Activated CD4-positive, alpha-beta T cell treated with anti-CD3 and anti-CD28 coated beads for 36 hours (primary cell): ENCODE measurements at places on chromosomes 13 and 19.

DNA sequence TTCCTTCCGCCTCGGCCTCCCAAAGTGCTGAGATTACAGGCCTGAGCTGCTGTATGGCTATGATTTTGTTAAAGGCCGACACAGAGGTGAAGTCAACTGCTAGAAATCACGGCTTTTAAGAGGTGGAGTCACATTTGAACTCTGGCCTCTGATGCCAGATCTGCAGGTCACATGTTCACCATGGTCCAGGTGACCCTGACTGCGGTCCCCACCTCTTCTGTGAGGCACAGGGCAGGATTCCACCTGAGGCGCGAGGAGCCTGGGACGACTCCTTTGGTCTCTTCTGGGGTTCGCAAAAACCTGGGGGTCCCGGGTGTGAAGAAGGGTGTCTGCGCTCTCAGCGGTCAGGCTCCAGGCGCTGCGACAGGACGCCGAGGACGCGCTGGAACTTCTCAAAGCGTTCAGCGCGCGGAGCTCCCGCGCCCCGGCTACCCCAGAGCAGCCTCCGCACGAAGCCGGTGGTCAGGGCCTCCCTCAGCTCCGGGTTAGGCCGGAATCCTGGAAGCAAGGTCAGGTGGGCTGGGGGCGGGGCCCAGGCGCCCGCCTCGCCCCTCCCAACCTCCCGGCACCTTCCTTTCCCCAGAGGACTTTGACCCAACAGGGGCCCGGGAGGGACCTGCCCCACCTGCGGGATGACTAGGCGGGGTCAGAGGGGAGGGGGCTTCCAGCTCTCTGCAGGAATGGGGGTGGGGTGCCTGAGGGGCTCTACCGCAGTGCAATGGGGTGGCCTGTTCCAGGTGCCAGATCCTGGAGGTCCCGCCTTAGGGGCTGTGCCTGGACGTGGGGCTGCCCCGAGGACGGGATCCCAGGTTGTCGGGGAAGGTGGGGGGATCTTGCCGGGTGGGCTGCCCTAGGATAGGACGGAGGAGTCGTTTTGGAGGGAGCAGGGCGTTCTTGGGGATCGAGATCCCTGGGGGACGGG is 13.0 kb downstream of the TRIP10 start:
- DNase-seq, result no peak

GRCh38 chr13:26946684-26947343 is 186.2 kb upstream of the GPR12 start:
- DNase-seq, result no peak

DNA sequence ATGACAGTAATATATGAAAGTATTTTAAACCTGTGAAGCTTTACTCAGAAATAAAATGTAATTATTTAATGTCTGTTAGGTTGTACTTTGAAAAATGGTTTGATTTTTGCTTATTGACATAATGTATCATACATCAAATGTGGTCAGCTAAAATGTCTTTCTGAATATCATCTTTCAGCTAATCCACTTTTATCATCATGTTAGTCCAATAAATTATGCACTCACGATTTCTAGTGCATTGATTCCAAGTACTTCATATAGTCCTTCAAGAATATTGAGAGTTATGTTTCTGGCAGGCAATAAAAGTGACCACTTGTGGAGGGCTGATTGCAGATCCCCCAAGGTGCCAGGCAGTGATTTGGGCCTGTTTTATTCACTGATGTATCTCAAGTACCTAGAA is 1204.1 kb downstream of the OLFM4 start:
- DNase-seq, result no peak

DNA sequence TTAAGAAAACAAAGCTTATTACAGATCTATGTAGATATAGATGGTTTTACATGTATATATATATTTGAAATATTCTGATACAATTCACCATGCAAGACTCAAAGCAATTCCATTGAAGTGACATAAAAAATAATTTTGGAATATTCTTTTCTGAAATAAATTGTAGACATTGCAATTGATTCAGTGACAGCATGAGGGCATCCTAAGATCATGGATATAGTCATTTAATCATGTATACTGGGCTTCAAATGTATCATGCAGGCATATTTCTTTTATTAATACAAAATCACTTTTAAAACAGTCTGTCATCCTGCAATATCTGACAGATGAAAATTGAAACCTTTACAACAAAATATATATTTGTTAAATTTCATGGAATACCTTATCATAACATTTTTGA is 286.7 kb upstream of the SLITRK6 start:
- DNase-seq, result no peak
